HCT116 (cell line): ENCODE measurements at places on chromosomes 7 and 10. TPM values are rescaled to one million over a fixed set of nuclear protein-coding genes. Genes with fewer than 3 reads are reported as not detected.

GRCh38 chr7:44307905-44308595 lies 17.3 kb downstream of the CAMK2B start:
- no peak for DNase-seq

DNA sequence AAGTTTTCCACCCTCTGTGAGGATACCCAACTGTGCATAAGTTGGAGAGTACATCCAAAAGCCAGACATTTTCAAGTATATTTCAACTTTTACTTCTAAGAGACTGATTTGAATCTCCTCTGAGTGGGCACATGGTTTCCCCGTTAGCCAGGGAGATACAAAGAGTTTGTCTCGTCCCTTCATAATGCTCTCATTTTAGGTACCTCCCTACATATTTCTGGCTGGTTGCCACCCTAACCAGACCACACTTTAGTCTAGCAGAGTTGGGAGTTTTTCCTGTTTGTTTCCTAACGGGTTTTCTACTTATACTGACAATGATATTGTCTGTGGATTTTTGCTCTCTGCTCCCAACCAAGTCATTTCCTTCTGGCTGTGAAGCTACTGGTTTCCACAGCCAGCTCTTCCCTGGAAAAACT lies 180.3 kb downstream of the CCDC71L start:
- no peak for DNase-seq

WIPF3 gene
- 8.6 TPM for total RNA-seq

GRCh38 chr10:24643679-24644209 lies 79.9 kb downstream of the ARHGAP21 start:
- peak; percentile 24 for DNase-seq

- DNase-seq: no peak
Measured at GRCh38 chr7:124429923-124430322, 335.7 kb downstream of the GPR37 start.

DNA sequence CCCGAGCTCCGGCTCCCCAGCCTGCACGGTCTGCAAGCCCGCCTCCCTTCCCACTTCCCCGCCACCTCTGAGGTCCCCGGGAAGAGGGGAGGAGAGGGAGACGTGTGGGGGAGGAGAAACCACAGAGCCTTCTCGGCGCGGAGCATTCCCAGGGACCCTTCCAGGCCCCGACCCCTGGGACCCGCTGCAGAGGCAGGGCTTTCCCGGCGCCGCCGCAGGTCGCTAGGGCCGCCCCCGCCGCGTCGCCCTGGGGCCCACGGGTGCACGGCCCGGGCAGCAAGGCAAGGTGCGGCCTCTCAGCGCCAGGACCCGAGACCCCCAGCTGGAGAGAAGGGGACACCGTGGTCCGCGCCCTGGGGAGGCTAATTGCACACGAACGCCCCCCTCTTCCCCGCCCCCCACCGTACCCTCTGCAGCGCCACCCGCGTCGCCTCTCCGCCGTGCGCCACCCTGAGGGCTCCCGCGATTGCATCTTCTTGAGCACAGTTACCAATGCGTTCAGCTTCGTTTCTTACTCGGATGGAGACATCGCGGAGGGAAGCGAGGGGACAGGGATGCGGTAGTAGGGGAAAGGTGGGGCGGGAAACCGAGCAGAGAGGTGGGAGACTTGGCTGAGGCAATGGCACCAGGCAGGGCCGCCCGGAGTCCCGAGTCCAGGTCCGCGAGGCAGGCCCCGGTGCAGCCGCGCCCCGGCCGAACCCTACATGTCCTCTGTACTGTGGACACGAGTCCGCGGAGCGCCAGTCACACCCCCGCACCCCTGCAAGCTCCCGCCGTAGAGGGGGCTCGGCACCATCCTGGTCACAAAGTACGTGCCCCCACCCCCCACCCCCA lies 28.9 kb downstream of the SKIDA1 start:
- no peak for DNase-seq

DNA sequence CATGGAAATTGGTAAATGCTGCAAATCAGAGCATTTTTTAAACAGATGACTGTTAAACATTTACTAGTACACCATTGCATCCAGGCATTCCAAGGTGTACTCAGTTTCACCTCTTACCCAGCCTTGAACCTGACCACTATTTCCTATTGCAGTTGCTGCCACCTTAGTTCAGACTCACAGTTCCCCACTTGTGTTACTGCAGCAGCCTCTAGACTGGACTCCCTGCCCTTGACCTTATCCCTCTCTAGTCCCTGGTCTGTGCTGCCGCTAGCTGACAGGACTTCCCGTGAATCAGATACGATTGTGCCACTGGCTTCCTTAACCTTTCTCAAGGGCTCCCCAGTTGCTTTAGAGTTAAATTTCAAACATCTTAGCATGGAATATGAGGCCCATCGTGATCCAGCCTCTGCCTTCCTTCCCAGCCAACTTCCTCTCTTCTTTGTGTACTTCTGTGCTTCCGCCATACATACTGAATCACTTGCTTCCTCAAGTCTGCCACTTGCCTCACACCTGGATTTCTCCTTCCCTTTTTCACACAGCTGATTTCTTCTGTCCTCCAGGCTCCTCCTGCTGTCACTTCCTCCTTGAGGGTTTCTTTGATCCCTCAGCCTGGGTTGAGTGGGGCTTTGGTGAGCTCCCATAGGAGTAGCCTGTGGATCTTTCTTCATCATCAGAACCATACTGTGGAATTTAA lies 118.7 kb upstream of the GJD4 start:
- no peak for DNase-seq

DNA sequence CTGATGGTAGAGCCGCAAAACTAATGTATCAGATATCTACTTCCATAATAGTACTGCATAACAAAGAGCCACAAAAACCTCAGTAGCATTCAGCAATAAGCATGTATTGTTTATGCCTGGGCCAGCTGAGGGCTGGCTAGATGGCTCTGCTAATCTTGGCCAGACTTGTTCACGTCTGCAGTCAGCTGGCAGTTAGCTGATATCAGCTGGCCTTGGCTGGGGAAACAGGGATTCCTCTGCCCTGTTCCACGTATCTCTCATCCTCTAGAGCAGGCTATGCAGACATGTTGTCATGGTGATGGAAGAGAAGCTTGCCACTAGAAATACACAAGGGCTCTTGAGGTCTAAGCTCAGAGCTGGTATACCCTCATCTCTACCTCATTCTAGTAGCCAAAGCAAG lies 62.9 kb downstream of the GRM8 start:
- no peak for DNase-seq

CADPS2 gene
- total RNA-seq: 7.5 TPM

- no peak for DNase-seq
Measured at GRCh38 chr7:22811746-22812280, 10.8 kb downstream of the TOMM7 start.

DNA sequence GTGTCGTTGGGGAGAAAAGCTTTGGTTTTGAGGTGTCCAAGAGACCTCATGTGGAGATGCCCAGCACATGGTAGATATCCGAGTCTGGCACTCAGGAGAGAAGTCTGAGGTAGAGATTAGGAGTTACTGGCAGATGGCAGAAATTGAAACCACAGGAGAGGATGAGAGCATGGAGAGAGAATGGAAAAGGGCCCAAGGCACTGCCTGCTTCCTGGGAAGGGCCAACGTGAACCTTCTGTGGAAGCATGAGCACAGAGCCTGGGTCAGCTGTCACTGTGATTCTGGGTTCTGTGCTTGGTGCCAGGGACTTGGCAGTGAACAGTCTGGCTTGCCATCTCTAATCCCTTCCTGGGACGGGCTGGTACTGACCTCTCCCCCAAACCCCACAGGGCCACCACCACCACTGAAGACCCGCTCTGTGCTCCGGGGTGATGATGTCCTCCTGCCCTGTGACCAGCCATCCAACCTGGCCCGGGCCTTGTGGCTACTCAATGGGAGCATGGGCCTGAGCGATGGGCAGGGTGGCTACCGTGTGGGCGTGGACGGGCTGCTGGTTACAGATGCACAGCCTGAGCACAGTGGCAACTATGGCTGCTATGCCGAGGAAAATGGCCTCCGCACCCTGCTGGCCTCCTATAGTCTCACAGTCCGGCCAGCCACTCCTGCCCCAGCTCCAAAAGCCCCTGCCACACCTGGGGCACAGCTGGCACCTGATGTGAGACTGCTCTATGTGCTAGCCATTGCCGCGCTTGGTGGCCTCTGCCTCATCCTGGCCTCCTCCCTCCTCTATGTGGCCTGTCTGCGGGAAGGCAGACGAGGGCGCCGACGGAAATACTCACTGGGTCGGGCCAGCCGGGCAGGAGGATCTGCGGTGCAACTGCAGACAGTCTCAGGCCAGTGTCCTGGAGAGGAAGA lies 4.1 kb downstream of the MRPL43 start:
- no peak for DNase-seq

SLC18A2 gene
- total RNA-seq: not detected

PAX4 gene
- not detected for total RNA-seq

NPTX2 gene
- not detected for total RNA-seq

GRCh38 chr10:23262928-23263327 lies 70.8 kb downstream of the PTF1A start:
- no peak for DNase-seq

- DNase-seq: no peak
Measured at GRCh38 chr10:114767986-114768821, 53.4 kb upstream of the FHIP2A start.

- no peak for DNase-seq
Measured at GRCh38 chr7:36734731-36735130, 10.4 kb upstream of the AOAH start.

TIAL1 gene
- total RNA-seq: 220 TPM

- no peak for DNase-seq
Measured at GRCh38 chr10:30782537-30783461, 153.2 kb upstream of the LYZL2 start.

GRCh38 chr7:116259156-116259870 lies 49.0 kb downstream of the TES start:
- DNase-seq: no peak

GRCh38 chr10:123135415-123136141 lies at the start of gene HMX3:
Gene HMX3, plus strand, starts transcription at chr10:123135970. Its CDS starts 81 bp downstream, at chr10:123136051.
- no peak for DNase-seq

DNA sequence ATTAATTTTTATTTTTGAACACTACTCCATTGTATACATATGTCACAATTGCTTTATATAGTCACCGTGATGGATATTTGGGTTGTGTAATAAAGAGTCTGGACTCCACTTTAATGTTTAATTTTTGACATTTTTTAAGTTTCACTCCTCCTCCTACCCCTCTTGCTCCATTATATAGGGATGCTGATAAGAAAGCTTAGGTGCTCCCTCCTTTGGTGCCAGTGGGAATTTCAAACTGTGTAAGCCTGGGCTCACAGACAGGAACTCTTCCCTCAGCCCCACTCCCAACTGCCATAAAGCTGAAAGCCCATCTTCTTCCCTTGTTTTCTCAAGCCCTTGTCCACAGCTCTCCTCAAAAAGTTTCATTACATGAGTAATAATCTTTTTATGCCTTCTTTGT lies 47.6 kb downstream of the TWIST1 start:
- no peak for DNase-seq

DNA sequence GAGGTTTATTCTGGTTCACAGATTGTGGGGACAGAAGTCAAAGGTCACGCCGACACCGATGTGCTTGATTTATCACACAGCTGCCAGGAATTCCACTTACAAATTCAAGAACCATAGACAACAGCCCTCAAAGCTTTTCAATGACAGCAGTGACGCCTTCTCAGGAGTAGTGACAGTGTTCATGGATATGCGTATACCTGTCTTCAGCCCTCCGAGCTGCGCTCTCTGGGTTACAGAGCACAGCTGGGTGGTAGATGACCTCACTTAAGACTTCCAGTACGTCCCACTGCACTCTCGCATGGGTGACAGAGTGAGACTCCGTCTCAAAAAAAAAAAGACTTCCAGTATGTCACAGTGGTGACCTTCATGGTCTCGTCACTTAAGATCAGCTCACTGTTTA lies 108.5 kb downstream of the TCERG1L start:
- DNase-seq: no peak

- DNase-seq: no peak
Measured at GRCh38 chr7:140902303-140902953, 22.3 kb downstream of the BRAF start.

- no peak for DNase-seq
Measured at GRCh38 chr7:70723339-70723738, 408.6 kb upstream of the GALNT17 start.

- no peak for DNase-seq
Measured at GRCh38 chr7:35246819-35247218, 7.1 kb downstream of the TBX20 start.

GRCh38 chr10:98076086-98076485 lies 45.7 kb upstream of the CRTAC1 start:
- no peak for DNase-seq

GRCh38 chr7:100167912-100168323 lies 499 bp downstream of the GAL3ST4 start:
- no peak for DNase-seq

DNA sequence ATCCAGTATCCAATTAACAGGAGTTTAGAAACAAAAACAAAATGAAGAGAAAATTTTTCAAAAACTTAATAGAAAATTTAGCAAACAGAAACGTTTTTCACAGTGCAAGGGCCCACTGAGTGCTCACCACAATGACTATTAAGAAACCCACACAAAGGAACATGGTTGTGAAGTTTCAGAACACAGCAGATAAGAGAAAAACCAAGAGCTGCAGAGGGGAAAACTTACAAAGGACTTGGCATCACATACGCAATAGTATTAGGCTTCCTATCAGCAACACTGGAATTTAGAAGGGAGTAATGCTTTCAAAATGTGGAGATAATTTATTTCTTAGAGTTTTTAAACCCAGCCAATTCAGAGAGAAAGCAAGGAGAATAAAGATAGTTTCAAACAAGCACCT lies 1.7 kb upstream of the C7orf25 start:
- DNase-seq: no peak

RADIL gene
- 5.3 TPM for total RNA-seq

WAPL gene
- 37.5 TPM for total RNA-seq

COL13A1 gene
- total RNA-seq: 5.9 TPM

EMX2 gene
- not detected for total RNA-seq

DNA sequence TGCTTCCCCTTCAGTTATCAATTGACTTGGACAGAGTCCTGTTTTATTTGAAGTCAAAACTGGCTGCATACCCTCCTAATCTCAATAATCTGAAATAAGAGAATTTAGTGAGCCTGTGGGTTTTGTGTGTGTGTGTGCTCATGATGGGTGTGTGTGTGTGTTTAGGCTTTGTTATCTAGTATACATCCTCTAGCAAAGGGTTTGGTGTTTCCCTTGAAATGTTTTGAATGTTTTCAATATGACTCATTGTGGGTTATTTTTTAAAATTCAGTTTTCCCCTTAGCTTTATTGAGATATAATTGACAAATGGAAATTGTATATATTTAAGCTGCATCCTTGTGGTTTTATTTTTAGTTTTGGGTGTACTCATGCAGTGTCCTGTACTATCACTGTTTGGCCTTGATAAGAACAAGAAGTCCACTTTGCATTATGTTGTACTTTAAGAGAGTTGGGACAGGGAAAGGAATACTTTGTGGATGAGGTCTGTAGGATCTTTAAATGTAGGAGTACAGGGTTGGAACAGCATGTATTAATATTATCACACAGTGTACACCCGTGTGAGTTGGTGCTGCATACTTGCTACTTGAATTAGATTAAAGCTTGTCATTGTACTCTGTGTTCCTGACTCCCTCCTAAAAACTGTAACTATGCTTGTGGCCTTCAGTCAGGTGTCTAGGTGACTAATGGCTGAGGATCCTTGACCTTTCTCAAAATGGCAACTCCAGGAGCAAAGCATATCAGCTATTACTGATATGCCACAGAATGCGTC lies 58.3 kb downstream of the VCL start:
- DNase-seq: peak; percentile 37

CACNB2 gene
- 0.71 TPM for total RNA-seq

GRCh38 chr10:52007091-52007490 lies 307.0 kb upstream of the DKK1 start:
- DNase-seq: no peak
